ENCODE measurements at places on chromosomes 13 and 19.

DNA sequence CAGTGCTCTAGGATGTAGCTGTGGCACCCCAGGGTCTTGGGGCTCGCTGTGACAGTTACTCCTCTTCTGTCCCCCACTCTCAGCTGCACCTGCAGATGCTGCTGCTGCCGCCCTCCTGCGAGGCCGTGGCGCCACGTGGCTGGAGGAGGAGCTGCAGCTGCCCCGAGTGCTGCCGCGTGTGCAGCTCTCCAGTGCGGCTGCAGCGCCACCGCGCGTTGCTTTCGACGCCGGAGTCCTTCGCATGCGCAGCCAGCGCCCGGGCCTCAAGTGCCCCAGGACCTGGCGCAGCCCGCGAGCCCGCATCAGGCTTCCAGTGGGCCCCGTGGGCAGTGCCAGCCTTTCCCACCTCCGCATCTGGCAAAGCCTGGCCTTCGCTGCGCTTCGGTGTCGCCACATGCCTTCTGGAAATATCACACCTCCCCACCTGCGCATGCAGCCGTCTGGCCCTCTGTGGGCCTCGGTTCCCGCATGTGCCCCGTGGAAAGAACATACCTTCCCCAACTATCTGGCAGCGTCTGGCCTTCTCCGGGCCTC lies 692 bp upstream of the ZNF580 start:
- DNase-seq = peak; percentile 78

DNA sequence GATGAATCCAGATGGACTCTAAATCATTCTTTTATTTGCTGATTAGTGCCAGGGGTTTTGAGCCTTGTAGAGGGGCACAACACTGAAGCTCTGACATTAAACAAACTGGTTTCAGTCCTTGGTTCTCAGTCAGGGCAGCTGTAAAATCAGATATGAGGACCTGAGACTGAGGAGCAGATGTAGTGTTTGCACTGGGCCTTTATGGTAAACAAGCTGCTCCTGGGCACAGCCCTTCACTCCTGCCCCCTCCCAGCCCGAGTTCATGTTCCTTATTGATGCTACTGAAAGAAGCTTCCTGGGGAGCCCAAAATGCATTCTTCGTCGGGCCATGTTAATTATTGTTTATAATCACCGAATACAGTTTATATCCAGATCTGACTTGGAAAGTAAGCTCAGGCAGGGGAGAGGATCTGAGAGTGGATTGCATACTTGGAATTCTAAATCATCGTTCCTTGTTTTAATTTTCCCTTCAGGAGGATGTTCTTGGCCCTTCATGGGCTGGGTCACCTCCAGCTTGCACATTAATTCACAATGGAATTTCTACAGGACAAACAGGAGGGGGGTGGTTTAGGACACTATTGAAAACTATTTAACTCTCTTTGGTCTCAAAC lies 213.5 kb downstream of the FGF9 start:
- DNase-seq = no peak

DNA sequence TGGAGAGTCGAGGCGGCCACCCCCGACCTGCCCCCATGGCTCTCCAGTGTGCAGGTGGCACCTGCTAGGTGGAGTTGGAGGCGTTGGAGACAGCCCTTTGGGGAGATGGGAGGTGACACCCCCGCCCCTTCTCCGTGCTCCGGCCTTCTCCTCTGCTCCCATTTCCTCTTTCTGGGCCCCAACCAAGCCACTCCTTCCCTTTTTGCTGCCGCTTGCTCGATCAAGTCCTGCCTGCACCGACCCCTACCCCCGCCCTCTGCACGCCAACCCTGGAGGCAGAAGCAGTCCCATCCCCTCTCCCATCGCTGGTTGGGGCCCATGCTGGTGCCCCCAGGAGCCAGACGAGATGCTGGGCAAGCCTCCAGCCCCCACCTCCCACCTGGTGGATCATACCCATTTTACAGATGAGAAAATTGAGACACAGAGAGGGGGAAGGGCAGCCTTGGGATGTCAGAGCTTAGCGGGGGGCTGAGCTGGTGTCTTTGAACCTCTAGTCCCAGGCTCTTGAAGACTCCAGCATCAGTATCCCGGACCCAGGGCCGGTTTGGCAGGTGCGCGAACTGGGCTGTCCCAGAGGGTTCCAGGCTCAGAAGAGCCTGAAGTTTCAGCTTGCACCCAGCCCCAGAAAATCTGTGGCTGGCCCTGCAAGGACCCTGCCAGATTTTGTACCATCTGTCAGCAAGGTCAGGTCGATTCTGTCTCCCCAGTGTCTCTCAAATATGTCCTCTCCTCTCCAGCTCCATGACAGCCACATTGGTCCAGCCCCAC lies 10.3 kb downstream of the GNA15 start:
- DNase-seq = no peak

- peak; percentile 86 for DNase-seq
Measured at GRCh38 chr13:93861818-93862217, 617.7 kb downstream of the DCT start.

GRCh38 chr19:4582980-4583842 lies 23.7 kb upstream of the SEMA6B start:
- DNase-seq = no peak

DNA sequence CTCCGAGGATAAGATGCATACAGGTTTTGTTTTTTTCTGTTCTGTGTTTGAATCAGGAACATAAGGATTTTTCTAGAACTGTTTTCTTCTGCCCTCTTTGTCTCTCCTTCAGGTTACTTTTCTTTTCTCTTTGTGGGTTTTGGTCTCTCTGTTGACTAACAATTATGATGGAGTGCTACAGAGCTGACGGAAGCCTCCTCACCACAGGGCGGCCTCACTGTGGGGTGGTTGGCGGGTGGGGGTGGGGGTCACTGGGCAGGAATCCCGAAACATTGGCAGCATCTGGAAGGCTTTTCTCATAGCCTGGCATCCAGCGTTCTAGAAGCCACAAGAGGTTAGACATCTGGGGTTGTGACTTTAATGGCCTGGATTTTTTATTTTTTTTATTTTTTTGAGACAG lies 12.0 kb upstream of the MATK start:
- DNase-seq = no peak

- DNase-seq = no peak
Measured at GRCh38 chr13:53250977-53251376, 222.4 kb downstream of the OLFM4 start.

- DNase-seq = no peak
Measured at GRCh38 chr13:29039212-29039611, 219.1 kb downstream of the MTUS2 start.

DNA sequence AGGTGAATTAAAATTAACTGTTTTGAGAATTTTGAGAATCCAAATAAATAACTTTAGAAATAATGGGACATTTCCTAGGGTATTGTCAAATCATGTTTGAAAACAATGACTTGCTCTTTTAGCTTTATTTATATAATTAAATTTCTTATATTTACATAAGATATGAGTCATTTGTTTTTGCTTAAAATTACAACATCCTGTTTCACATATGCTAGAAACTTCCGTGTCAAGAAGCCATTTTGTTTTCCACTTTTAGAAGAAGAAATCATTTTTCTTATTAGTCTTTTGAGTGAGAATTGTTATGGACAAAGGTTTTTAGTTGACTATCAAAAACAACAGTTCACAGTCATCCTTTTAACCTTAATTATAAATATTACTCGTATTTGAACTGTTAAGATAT lies 48.2 kb downstream of the DPY19L3 start:
- DNase-seq = peak; percentile 29

DNA sequence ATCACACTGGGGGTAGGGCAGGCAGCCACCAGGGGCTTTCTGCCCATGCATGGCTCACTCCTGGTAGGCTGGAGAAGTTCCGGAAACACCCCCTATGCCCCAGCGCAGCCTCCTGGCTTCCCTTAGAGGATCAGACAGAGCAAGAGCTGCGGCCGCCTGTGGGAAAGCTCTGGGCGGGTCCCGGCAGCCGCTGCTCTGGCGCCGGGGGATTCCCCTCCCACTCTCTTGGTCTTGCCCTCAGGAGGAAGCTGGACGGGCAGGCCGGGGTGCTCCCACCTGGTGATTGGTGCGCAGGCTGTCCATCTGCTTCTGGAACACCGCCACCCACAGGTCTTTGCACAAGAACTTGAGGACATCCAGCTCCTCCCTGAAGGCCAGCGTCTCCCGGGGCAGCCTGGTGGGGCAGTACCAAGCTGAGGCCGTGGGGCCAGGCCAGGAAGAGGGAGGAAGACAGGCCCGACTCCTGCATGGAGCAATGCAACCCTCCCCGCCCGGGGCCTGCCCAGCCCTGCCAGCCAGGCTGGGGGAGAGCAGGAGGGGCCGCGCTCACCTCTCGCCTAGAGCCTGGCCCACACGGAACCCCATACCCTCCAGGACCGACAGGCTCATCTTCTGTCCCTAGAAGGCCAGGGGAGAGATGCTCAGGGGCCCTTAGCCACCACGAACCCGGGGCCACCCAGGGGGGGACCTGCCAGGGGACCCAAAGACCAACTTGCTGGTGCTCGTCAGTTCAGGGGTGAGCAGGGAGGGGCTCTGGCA lies 4.0 kb upstream of the NKPD1 start:
- peak; percentile 57 for DNase-seq

DNA sequence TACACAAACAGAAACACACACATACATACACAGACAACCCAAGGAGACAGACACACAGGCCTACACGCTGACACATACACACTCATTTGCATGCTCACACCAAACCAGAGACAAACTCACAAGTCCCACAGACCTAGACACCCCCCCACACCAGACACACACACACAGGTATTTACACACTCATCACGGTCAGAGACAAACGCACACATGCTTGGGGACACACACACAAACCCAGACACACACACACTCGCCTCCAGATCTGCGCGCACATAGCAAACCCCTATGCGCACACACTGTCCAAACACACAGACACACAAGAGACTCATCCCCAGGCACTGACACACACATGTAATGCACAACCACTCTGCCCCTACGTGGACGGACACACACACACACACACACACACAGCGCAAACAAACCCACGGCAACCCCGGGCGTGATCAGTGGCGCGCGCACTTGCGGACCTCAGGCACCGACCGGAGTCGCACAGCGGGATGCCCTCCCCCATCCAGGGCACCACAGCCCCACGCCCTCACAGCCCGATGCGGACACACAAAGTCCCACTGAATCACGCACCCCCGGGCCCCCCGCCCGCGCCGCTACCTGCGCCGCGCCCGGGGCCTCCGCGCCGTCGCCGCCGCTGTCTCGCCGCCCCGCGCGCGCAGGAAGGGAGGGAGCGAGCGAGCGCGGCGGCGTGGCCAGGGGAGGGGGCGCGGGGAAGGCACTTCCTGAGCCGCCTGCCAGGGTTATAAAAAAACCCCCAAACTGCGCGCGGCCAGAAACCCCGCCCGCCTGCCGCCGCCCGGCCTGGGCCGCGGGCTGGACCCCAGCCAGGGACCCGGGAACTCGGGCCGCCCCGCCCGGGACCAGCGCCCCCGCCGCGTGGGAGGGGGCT lies at the start of gene ADAMTS10:
TSS of gene ADAMTS10 (minus strand) at position 675 of the 895 bp plus-strand sequence. CDS start 5,005 bp downstream, outside the sequence.
- peak; percentile 70 for DNase-seq

GRCh38 chr19:45764945-45765701 lies 3.9 kb downstream of the SIX5 start:
- DNase-seq = no peak

- peak; percentile 87 for DNase-seq
Measured at GRCh38 chr19:4910594-4911281, 1.4 kb downstream of the UHRF1 start.

- no peak for DNase-seq
Measured at GRCh38 chr19:29446361-29446760, 79.4 kb upstream of the VSTM2B start.

DNA sequence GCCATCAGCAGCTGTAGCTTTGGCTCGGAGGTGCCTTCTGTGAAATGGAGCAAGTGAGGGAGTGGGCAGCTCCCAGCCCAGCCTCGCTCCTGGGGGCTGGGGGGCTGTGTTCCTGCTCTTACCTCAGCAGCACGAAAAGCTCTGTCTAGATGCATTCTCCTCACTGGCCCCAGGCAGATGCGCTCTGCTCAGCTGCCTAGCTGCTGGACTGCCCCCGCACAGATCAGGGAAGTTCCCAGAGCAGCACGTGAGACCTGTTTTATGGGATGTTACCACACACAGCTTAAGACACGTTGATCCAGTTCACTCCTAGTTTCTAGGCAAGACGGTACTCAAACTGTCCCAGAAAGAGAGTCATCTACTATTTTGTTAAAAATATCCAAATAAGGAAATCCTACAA lies 13.6 kb downstream of the LCP1 start:
- DNase-seq = no peak

- DNase-seq = no peak
Measured at GRCh38 chr13:110275931-110276552, 30.9 kb downstream of the COL4A1 start.

DNA sequence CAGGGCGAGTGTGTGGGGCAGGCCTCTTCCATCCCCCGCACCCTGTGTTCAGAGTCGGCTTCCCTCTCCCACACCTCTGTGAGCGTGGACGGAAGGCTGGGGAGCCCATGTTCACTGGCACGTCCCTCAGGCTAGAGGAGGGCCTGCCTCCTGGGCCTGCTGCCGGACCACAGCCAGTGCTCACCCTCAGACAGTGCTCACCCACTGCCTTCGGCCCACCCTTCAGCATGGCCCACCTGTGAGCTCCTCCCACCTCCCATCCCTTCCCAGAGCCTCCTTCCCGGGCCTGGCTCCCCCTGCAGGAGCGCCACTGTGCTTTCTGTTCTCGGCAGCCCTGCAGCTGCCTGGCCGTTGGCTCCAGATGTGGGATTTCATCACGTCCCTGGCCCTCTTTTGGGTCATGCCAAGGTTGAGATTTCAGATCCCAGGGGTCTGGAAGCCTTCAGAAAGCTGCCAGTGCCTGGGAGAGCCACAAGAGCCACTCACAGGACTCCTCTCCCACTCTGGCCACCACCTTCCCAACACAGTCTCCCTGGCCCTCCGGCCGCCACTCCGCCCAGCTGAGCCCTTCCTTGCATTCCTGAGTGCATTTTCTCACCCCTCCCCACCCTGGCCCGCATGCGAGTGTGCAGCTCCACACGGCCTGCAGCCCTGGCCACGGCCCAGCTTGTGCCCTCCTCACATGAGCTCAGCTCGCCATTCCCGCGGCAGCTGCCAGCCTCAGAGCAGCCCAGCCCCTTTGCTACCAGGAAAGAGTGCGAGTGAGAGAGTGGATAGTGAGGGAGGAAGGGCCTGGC lies 25.3 kb downstream of the CAPN12 start:
- peak; percentile 88 for DNase-seq

DNA sequence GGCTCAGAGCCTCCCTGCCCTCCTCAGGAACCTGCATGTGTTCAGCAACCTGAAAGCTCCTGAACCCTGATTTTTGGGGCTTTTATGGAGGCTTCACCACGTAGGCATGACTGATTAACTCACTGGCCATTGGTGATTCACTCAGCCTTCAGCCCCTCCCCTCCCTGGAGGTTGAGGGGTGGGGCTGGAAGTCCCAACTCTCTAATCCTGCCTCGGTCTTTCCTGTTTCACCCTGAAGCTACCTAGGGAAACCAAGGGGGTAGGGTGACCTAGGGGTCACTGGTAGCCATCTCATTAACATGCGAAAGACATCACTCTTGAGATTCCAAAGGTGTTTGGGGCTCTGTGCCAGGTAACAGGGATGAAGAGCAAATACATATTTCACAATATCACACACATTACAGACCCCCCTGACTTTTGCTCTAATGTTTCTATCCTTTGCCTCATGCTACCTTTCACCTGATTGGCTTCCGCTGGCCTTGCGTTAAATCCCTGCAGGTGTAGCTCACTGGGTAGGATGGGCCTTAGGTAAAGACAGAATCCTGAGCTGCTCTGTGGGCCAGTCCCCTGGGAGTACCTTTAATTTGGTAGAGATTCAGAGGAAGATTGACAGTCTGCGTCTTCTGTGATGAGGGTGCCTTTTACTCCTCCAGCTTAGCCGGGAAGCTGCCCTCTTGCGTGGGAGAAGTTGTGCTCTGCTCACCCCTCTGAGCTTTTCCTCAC lies 260.6 kb downstream of the ATP8A2 start:
- DNase-seq = no peak

- DNase-seq = no peak
Measured at GRCh38 chr19:7994928-7995809, 10.3 kb downstream of the ELAVL1 start.

Data from fibroblast of skin of back (primary cell).